Activated naive CD4-positive, alpha-beta T cell treated with anti-CD3 and anti-CD28 coated beads, Interleukin-2, amount 50 U/mL, for 16 hours (primary cell): ENCODE measurements at places on chromosomes 7 and 10.
A peak's percentile ranks its signal among the peaks of the same experiment; 100 is the strongest.

DNA sequence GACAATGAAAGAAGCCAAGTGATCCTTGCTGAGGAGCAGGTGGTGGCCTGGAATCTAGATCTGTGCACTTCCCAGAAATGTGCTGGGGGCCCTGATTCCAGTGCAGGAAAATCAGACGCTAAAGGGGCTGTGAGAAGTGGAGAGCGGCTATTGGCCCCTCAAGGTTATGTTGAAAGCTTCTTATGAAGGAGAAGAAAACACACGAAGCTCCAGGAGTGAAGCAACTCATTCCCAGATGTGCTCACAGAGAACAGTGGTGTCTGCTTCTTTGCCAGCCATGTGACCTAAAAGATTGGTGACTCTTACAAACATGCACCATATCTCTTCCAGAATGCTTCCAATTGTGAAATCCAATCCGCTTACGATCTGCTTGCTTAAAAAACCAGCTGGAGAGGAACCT lies 679.3 kb upstream of the IGFBP3 start:
- no peak for DNase-seq

- DNase-seq, result no peak
Observed at GRCh38 chr7:94133460-94133859, 129.3 kb upstream of the BET1 start.

DNA sequence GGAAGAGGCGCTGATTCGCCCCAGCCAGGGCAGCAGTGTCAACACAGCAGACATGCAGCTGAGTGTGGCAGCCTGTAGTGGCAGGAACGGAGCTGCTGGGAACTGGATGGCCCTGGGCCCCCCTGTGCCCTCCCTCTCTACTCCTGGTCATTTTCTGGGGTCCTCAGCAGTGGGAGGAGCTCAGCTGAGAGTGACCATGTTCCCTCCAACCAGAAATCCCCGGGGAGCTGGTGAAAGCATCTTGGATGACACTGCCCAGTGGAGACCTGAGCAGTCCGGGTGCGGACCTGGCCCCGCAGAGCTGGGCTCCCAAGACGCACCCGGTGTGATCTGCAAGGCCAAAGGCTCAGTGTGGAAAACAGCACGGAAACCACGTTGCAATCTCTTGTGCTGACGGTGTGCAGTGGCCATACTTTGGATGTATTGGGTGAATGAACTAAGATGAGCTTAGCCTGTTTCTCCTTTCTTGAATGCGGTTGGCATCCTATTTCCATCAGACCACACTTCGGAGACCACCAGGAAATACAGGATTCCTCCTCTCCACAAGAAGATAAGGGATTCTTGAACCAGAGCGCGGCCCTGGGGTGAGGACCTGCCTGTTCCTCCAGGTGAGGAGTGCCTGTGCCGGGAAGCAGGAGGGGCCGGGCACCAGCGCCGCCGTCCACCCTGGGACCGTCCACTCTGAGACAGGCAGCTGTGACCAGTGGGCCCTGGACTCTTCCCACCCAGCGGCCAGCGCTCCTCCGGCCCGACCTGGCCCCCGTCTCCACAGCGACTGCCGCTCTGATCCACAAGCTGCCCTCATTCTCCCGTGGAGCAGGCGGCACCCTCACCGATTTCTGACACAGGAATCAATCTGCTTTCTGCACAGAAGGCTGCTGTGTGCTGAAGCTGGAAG lies 93.5 kb upstream of the DIP2C start:
- DNase-seq, result no peak

GRCh38 chr10:80136134-80136571 lies 3.6 kb downstream of the PLAC9 start:
- DNase-seq, result no peak

DNA sequence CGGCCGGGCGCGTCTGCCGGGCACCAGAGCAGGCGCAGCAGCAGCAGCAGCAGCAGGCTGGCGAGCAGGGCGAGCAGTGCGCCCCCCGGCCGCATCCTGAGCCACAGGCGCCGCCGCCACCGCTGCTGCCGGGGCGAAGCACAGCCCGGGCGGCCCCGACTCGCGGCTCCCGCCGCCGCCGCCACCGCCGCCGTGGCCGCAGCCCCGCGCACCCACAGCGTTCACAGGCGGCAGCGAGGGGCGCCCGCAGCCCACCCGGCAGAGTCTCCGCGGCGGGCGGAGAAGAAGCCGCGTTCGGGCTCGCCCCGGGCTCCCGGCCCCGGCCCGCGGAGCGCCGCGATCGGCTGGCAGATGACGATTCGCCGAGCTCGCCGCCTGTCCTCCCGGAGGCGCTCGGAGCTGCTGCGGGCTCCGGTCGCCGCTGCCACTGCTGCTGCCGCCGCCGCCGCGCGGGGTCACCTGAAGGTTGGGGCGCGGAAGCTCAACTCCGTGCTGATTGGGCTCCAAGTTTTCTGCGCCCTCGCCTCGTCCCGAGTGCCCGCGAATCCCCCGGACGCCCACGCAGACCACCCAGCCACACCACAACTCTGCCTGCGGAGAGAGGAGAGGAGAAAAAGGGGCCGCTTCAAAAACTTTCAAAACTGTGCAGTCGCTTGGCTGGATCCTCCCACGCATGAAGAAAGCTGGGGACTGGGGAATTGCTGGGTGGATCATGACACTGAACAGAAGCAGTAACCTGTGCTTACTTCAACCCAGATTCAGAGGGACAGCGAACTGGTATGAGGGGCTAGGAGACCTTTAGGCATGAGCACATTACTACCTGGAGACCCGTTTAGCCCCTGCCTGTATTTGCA lies at the start of gene ST8SIA6:
TSS of gene ST8SIA6 (minus strand) at position 435 of the 854 bp plus-strand sequence. CDS start at position 95, 340 bp downstream.
- peak; percentile 55 for DNase-seq

DNA sequence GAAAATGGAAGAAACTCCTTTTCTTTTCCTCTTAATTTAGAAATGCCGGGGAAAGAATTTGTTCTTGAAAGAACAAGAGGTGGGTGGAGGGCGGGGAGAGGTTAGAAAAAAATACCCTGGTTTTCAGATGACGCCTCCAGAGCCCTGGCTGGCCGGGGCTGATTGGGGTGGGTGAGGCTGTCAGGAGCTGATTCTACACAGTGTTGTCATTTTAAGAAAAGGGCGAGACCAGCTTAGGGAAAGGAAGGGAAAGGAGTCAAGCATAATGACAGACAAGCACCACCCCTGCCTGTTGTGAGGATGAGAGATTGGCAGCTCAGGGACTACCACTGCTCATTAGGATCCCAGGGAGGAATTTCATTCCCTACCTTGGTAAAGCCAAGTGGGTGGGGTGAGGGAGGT lies 9.9 kb upstream of the FAM180A start:
- no peak for DNase-seq

DNA sequence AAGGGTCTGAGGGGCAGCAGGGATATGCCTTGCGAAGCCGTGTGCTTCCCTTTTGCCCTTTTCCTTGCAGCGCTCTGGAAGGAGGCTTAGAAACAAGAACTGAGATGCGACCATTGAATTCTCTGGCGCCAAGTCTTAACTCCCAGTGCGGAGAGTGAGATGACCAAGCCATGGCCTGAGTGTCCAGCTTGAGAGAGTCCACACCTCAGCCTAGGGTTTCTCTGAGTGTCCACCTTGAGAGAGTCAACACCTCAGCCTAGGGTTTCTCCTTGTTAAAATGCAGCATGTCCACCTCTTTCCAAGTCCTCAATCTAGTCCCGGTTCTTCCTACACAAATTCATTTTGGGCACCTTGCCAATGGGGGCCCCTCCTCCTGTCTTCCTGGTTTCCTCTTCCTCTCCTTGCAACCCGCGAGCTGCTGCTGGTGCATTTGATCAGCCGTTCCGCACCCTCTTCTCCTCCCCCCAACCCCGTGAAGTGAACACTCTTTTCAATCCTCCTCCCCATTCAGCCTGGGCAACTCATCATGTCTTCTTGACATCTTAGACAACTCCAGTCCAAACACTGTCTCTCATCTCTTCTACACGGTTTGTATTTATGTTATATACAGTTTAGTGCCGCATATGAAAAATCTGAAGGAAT lies 178.2 kb upstream of the PITRM1 start:
- DNase-seq, result no peak

GRCh38 chr10:100864978-100865377 lies 47.8 kb upstream of the SLF2 start:
- no peak for DNase-seq

- no peak for DNase-seq
Observed at GRCh38 chr10:78286186-78286585, 252.5 kb downstream of the RPS24 start.
